ENCODE measurements at places on chromosomes 1 and 21. TPM values are rescaled to one million over a fixed set of nuclear protein-coding genes. Genes with fewer than 3 reads are reported as not detected.

Gene CLIC6
- polyA plus RNA-seq, result not detected

Gene GBP2
- 1.3 TPM for polyA plus RNA-seq

Gene OPRD1
- 0.74 TPM for polyA plus RNA-seq

Gene OR2T35
- not detected for polyA plus RNA-seq

Gene TFF2
- not detected for polyA plus RNA-seq

GRCh38 chr1:47252369-47252768, 20.3 kb upstream of the TAL1 start:
- no peak for DNase-seq

- no peak for DNase-seq
These were observed 35.8 kb downstream of the NCAM2 start for GRCh38 chr21:21034036-21034435.

- DNase-seq, result no peak
These were observed 39.9 kb upstream of the IFNAR2 start for GRCh38 chr21:33189824-33190223.

- no peak for DNase-seq
These were observed 147.8 kb upstream of the ATP1B1 start for GRCh38 chr1:168958562-168959289.

GRCh38 chr1:179828554-179829110, 49.0 kb downstream of the TOR1AIP2 start:
- DNase-seq, result no peak

- no peak for DNase-seq
These were observed 788 bp downstream of the ISG15 start for GRCh38 chr1:1013922-1014648.

Data from hindlimb muscle (tissue), 1 donor.